Stimulated activated CD8-positive, alpha-beta memory T cell treated with anti-CD3 and anti-CD28 coated beads, Interleukin-7, amount 100 ng/mL, for 24 hours (primary cell): ENCODE measurements at places on chromosomes 12 and 14.
A peak's percentile ranks its signal among the peaks of the same experiment; 100 is the strongest.

- DNase-seq, result no peak
Measured at GRCh38 chr12:62468397-62468796, 1.8 kb downstream of the MON2 start.

GRCh38 chr12:126617312-126617711 is 1552.1 kb downstream of the AACS start:
- DNase-seq, result no peak

DNA sequence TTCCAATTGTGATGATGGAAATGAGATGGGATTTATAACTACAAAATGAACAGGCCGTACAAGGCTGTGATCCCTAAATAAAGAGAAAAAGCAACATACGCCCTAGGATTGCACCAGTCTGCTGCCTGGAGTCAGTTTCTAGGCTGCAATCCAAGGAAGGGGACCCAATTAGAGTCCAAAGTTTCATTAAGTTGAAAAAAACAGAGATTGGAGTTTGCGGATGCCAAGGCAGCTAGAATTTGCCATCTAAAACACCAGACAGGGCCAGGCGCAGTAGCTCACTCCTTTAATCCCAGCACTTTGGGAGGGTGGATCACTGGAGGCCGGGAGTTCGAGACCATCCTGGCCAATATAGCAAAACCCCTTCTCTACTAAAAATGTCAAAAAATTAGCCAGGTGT is 661.0 kb downstream of the RPS29 start:
- DNase-seq, result no peak

DNA sequence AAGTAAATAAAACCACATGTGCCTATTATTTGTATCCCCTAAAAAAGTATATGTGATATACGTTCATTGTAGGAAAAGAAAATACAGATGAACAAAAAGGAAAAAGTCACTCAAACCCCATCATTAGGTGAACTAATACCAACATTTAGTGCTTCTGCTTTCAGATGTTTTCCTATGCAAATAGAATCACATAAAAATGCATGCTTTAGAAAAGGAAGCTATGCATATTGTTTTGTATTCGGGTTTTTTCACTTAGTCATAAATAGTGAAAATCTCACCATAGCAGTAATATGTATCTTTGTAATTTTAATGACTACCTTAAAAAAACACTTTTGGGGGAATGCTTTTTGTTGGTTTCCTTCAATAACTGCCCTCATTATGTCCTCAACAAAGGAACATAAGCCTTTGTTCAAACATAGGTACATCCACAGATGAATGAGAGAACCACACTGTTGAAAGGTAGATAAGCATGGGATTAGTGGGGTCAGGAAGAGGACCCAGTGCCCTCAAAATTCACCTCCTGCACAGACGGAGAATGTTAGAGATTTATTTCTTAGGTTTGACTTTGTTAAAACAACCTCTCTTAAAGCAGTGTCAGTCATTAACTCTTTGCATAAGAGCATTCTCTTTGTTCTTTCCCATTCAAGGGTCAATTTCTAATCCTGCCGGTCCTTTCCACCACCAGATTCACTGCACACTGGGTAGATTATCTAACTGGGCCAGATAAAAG is 6.5 kb downstream of the AMDHD1 start:
- no peak for DNase-seq

GRCh38 chr12:122909442-122910288 is 13.7 kb upstream of the VPS37B start:
- DNase-seq, result no peak

DNA sequence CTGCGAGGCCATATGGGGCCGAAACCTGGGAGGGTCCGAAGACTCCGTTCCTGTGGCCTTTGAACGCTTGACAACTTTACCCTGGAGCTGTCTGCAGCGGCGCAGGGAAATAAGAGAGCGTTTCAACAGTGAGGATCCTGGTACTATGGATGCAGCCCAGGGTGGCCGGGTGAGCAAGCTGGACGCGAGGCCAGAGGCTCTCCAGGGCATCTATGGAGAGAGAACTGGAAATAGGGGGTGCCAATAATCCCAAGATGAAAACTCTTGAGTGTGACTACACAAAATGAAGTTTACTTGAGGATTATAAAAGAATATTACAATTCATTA is 1.1 kb upstream of the ABCC9 start:
- no peak for DNase-seq

DNA sequence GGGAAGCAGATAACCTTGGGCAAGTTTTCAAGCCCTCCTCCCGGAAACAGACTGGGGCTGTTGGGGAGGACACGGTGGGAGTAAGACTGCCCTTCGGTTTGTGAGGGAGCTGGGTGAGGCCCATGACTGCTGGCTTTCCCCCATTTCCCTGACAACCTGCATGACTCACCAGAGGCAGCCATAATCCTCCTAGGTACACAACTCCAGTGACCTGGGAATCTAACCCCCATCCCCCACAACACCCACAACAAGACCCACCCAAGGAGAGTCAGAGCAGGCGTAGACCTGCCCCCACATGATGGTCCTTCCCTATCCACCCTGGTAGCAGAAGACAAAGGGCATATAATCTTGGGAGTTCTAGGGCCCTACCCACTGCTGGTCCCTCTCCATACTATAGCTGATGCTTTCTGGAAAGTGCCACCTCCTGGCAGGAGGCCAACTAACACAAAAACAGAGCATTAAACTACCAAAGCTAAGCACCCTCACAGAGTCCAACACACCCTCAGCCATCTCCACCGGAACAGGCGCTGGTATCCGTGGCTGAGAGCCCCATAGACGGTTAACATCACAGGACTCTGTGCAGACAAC is 14.8 kb downstream of the DDX24 start:
- no peak for DNase-seq

- DNase-seq, result no peak
Measured at GRCh38 chr14:93790966-93791365, 2.7 kb upstream of the PRIMA1 start.

DNA sequence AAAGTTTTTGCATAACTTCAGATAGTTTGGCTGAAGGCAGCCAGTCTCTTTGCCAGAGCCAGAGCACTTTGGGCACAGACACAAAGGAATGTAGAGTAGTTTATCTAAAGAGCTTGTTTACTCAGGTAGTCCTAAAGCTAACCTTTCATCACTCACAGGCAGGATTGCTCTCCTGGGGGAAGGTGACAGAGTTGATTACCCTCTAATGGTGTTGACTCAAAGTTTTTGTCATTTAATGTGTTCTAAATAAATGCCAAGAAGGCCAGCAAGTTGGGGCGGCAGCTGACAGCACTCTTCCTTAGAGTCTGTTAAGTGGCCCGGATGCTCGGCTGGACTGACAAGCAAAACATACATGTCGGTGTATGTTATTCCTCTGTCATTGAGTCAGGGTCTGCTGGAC is 9.3 kb upstream of the TAS2R46 start:
- DNase-seq, result no peak

DNA sequence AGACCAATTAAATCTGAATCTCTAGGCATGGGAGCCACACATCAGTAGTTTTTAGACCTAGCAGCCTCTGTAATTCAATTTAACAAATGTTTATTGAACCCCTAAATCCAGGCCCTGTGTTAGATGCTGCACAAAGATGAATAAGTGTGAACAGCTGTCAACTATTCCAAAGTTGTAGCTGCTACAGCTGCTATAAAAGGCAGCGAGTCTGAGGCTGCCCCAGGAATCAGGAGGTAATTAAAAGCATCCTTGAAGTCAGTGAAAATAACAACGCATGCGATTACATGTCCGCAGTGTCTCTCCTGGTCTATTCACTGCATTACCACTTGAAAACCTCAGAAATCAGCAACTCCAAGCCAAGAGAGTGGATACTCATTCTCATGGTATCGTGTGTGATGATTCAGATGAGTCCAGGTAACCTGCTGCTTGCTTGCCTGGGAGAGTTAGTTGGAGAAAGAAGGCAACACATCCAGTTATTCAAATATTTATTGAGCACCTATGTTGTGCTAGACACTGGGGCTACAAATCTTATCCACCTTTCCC is 34.9 kb upstream of the DDHD1 start:
- no peak for DNase-seq

GRCh38 chr12:56128670-56129205 is 671 bp downstream of the ESYT1 start:
- no peak for DNase-seq

- DNase-seq, result no peak
Measured at GRCh38 chr12:67517181-67517887, 131.2 kb upstream of the DYRK2 start.

DNA sequence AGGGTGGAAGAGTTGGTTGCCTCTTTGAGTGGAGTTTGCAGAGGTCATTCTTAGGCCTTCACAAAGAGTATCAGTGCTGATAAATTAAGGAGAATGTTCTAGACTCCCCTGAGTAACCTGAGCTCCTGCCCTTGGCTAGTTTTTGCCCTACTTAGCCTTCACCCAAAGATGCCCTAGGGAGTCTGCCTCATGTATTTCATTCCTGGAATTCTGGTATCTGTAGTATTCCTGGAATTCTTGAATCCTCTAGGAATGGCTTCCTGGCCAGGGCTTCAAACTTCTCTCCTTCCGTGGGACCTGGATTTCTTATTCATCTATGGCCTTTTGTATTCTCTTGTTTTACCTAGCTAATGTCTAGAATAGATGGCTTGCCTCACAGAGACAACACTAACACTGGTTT is 701.1 kb downstream of the NOVA1 start:
- DNase-seq, result no peak

DNA sequence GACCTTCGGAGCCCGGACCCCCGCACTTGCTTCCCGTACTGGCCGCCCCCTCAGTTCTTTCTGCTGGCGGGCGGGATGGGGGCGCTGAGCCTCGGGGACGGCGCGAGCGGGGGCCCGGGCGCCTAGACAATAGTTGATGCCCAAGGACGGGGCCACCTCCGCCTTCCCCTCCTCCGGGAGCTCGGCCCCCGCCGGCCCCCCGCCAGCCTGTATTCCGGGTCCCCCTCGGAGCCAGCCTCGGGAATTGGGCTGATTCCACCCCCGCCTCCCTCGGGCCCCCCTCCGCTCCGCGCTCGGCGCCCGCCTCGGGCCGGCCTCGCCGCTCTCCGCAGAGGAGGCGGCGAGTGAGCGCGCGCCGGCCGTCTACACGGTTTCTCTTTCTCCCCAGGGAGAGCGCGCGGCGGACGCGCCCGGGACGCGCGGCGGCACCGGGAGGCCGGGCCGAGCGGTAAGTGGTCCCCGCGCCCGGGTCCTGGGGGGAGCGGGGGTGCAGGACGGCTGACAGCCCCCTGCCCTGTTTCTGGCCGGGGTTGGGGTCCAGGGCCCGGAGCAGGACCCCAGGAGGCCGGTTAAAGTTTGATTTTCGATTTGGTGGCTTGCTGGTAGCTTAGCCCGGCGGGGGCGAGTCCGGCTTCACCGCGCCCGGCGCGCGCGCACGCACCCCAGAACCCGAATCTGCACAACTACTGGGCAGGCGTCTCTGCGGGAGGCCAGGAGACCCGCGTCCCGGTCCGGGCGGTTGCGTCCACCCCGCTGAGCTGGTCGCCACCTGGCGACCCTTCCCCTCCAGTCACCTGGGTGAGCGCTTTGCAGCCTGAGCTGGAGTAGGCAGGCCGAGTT is 413.7 kb downstream of the PCNX1 start:
- DNase-seq, result peak; percentile 16

DNA sequence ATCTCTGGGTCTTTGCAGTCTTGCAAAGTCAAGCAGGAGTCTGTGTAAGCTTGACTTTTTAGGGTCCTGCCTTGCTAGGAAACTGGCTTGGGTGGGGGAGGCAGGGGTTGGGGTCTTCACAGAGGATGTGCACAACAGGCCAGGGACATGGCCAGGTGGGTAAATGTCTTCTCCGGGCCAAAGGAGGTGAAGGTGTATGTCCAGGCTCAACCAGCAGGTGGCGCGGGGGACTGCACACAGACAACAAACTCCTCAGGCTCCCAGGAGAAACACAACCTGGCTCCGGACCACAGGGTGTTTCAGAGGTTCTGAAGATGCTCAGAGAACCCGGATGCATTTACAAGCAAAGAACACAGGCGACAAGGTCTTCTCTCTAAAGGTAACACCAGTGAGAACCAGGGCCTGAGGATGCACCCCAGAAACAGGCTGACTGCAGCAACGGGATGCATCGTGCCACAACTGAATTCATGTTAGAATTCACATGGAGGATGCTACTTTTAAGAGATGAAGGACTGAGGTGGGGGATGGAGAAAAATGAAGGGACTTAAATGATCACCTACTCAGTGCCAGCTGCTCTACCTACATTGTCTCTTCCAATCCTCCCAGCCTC is 56.0 kb downstream of the PLEKHG3 start:
- DNase-seq, result peak; percentile 35

DNA sequence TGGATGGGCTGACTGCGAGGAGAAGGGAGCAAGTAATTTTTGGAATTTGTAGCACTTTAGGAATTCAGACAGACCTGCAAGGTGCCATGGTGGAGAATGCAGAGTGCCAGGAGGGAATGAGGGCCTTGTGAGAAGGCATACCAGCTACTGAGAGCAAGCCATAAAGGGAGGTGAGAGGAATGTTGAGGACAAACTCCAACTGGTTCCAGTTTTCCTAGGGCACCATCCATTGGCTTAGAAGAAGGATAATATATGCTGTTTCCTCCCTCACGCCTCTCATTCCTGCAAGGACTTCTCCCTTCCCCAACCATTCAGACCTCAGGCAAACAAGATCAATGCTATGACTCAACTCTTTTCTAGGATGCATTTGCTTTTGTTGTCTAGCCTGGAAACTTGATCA is 11.2 kb upstream of the DAAM1 start:
- no peak for DNase-seq

GRCh38 chr12:116497051-116497591 is 62.1 kb upstream of the MAP1LC3B2 start:
- DNase-seq, result no peak

DNA sequence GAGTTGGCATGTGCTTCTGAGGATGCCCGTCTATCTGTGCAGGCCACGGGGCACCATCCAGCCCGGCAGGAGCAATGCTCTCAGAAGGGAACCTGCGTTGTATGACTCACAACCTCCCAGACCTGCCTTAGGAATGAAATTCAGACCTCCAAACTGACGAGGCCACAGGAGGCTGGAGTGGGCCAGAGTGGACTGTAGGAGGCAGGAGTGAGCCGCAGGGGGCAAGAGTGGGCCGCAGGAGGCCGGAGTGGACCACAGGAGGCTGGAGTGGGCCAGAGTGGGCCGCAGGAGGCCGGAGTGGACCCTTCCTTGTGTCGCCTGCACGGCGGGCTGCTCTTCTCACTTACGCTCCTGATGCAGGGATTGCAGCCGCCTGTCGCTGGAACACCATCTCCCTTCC is 11.1 kb upstream of the FBRSL1 start:
- no peak for DNase-seq

GRCh38 chr12:76037130-76038103 is 5.8 kb upstream of the PHLDA1 start:
- DNase-seq, result no peak

GRCh38 chr12:24060089-24060488 is 110.6 kb upstream of the SOX5 start:
- no peak for DNase-seq
